ENCODE measurements at places on chromosomes 5 and 9.

GRCh38 chr5:134267366-134268018, 41.6 kb upstream of the PPP2CA start:
- DNase-seq, result no peak

GRCh38 chr9:114156657-114157421, 1.5 kb downstream of the COL27A1 start:
- no peak for DNase-seq

- DNase-seq, result no peak
Observed at GRCh38 chr5:55900068-55900467, 48.9 kb downstream of the IL31RA start.

GRCh38 chr5:103036601-103037000, 83.3 kb downstream of the GIN1 start:
- DNase-seq, result no peak

DNA sequence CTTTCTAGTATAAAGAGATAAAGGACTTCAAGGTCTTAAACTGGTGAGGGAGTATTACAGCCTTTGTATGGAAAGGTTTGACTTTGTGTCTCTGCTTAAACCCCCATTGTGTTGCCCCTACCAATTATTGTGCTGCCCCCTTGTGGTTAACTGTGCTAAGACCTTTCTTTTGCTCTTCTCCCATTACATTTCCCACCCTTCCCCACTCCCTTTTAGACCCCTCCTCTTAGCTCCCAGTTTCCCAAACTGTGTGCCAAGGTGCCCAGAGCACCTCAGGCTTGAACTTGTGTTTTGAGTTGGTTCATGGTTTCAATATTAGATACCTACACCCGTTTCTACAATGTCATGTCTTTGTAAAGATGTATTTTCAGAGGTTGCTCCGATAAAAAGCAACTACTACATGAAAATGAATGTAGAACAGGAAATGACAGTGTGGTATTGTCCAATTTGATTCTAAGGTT, 2.9 kb downstream of the JAK2 start:
- DNase-seq, result peak; percentile 44

DNA sequence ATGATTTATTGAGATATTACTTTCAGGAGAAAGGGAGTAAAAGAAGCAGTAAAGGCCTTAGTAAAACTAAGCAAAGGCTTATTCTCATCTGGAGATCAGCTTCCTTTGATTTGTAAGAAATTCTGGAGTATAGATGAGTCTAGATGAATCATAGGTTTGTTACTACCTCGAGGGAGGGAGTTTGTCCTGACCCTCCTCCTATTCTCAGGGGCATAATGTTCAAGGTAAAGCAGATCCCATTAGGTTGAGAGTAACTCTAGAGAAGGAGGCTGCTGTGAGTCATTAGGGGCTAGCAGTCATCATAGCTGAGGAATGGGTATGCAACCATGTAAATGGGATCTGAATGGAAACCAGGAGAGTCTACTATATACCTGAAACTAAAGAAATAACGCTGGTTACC, 155.5 kb upstream of the MOCS2 start:
- DNase-seq, result no peak

GRCh38 chr9:131282688-131283422, 6.5 kb upstream of the FAM78A start:
- DNase-seq, result no peak

DNA sequence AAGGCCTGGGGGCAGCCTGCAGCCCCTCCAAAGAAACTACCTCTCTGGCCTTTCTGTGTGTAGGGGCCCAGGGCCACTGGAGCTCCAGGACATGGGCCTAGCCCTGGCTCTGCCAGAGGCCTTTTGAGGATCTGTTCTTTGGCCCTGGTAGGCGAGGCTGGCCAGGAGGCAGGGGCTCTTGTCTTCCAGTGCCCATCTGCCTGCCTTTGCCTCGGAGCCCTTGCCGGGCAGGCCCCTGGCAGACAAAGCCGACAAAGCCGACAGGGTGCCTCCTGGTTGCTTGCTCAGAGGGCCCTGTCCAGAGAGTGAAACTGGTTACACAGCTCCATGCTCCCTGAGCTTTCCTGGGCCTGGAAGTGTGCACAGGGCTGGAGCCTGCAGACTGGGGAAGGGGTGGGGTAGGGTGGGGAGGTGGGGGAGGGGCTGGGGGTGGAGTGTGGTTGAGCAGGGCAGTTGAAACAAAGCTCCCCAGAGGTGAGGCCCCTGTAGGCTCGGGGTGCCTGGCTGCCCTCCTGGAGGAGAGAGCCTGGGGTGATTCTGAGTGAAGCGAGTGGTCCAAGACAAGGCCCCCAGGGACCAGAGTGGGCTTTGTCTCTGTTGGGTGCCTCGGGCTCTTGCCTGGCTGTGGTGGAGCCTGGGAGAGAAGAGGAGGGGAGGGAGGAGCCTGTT, 29.3 kb downstream of the PTPA start:
- peak; percentile 34 for DNase-seq

GRCh38 chr5:133785182-133785581, 172.8 kb upstream of the FSTL4 start:
- DNase-seq, result no peak

GRCh38 chr9:98168153-98168780, 24.2 kb downstream of the CORO2A start:
- no peak for DNase-seq

- no peak for DNase-seq
Observed at GRCh38 chr9:92179286-92180001, 64.2 kb upstream of the SPTLC1 start.

- DNase-seq, result no peak
Observed at GRCh38 chr5:133220851-133221674, 169.2 kb downstream of the HSPA4 start.

DNA sequence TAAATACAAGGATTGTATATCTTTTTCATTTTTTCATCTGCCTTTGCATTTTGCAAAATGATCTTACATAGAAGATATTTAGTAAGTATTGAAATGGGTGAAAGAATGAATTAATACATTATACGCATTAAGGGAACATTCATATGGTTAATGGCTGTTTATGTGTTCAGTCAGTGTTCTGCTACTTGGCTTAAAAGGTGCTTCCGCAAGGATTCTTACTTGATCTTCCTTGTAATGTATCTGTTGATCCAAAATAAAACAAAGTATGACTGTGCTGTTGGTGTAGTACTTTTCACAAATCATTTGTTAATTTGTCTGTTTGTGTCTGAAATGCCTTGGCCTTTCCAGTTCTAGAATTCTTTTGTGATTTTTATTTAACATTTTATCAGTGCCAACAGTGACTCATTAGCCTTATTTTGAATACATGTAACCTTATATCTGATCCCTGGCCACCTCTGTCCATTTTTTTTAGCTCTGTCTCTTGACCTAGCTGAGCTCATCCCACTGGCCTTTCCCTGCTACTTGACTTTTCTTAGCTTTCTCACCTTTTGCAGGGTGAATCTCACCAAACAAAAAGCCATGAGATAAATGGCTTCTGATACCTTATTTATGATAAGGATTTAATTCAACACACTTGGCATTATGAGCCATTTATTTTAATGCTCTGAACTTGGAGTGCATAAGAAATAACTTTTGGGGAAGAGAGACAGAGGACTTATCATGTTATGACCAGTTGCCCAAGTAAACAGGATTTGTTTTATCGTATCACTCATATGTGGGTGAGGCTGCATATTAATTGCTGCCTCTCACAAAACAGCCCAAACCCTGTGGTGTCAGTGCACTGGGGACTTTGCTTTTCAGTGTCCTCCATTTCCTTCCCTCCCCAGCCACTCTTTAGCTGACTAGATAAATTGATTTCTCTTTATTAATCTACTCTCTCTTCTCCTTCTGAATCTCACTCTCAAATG, 340.3 kb downstream of the KDM4C start:
- DNase-seq, result no peak

- DNase-seq, result no peak
Observed at GRCh38 chr9:129223551-129224208, 45.6 kb upstream of the IER5L start.

GRCh38 chr5:75666801-75667200, 50.4 kb downstream of the POC5 start:
- no peak for DNase-seq

GRCh38 chr5:174271316-174271715, 225.8 kb downstream of the NSG2 start:
- DNase-seq, result no peak

GRCh38 chr5:1749346-1750124, 50.1 kb downstream of the MRPL36 start:
- no peak for DNase-seq

- DNase-seq, result no peak
Observed at GRCh38 chr9:102518324-102518723, 476.8 kb upstream of the CYLC2 start.

GRCh38 chr9:37337301-37337890, 85.1 kb upstream of the GRHPR start:
- no peak for DNase-seq

GRCh38 chr5:42321785-42322184, 101.5 kb upstream of the GHR start:
- DNase-seq, result no peak

- DNase-seq, result peak; percentile 8
Observed at GRCh38 chr5:71757590-71758543, 38.8 kb downstream of the CARTPT start.

DNA sequence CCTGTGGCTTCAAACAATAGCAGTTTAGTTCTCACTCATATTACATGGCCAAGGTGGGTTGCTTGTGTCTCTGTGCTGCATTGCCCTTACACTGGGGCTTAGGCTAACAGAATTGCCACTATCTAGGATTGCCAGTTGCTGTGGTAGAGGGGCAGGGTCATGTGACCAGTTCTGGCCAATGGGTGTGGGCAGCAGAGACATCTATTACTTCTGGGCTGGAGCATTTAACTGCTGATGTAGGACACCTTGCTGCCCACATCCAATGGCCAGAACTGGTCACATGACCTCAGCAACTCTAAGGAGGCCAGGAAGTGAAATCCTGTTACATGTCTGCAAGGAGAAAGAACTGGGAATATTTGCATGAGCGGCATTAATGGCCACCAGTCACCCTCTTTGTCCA, 199.3 kb downstream of the C9orf152 start:
- no peak for DNase-seq

GRCh38 chr5:171639966-171640365, 145.7 kb upstream of the SMIM23 start:
- DNase-seq, result no peak

DNA sequence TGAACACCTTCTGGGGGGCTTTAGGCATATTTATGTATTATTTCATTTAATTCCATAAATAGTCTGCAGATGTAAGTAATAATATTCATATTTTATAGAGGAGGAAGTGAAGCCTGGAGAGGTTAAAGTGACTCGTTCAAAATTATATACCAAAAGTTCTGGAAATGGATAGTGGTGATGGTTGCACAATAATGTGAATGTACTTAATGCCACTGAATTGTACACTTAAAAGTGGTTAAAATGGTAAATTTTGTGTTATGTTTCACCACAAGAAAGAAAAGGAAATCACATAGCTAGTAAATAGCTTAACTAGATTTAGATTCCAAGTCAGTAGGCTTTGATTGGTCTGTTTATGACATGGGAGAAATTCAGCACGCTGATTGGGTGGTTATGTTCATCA, 13.0 kb upstream of the TMEFF1 start:
- DNase-seq, result no peak

- DNase-seq, result no peak
Observed at GRCh38 chr9:113475992-113476391, 12.5 kb downstream of the RGS3 start.

DNA sequence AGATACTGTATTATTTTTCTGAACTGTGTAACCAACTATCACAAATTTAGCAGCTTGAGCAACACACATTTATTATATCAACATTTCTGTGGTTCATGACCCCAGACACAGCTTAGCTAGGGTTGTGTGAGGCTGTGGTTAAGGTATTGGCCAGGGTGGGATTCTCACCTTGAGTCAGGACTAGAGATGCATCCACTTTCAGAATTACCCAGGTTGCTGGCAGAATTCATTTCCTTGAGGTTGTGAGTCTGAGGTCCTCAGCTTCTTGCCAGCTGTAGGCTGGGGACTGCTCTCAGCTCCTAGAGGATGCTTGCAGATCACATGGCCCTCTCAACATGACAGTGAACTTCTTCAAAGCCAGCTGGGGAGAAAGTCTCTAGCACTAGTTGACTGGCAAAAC, 122.5 kb upstream of the RASGRF2 start:
- peak; percentile 14 for DNase-seq

DNA sequence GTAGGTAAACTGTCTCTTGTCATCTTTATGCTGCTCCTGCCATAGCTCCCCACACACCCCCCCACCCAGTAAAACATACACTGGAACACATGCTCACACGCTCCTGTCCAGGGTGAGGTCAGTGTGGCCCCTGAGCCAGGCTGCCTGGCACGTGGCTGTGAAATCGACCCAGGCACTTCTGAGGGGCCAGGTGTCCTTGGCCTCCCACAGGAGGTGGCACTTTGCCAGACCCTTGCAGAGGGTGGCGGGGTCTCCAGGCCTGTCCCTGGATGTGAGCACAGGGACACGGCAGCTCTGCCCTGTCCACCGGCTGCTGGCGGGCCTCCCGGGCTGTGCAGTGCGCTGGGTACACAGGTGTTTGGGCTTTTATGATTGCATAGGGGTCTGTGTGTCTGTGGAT, 10.0 kb upstream of the CRB2 start:
- no peak for DNase-seq

GRCh38 chr5:158855510-158855909, 244.2 kb downstream of the EBF1 start:
- no peak for DNase-seq

GRCh38 chr9:27189426-27189825, 80.4 kb downstream of the TEK start:
- DNase-seq, result no peak

DNA sequence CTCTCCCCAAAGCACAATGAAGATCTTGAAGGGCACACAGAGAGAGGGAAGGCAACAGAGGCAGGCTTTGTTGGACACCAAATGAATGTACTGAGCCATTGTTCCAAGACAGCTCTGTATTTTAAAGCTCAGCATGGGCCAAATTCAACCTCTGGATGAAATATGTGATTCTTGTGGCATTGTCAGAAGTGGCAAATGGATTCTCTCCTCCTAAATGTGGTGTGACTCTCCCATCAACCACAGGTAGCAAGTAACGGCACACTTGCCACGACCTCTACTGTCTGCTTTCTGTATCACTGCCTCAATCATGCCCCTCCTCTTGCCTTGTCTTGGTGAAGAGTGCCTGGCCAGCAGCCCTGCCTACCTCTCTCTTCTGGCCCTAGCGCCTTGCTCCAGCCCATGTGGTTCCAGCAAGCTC, 6.1 kb upstream of the MOB3B start:
- no peak for DNase-seq

GRCh38 chr5:170301981-170302652, 4.5 kb upstream of the LCP2 start:
- DNase-seq, result no peak

DNA sequence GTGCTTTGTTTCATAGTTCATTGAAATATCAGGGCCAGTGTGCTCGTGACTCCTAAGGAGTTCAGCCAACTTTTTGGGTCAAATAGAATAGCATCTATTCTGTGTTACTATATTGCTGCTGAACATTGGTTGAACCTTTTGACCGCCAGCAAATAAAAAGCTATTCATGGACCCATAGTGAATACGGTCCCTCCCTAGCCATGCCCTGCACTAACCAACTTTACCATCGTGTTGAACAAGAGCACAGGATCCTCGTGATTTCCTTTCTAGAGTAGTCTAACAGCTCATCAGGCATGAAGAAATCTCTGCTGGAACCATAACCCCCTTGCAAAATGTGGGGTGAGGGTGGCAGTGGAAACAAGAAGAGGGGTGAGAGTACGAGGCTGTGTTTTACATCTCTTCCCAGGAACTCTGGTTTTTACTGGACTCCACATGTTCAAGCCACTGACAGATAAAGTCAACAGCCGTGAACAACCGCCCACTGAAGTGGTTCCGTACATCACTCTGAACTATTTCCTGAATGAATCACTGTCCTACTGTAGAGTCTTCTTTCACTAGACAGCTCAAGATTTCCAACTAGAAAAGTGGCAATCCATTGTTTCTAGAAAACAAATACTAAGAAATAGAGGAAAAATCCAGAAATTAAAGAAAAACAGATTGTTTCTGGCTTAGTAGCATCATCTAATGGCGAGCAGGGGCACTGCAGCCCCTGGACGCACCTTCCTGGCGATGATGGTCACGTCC, 70.1 kb upstream of the SPATA31E1 start:
- DNase-seq, result no peak
